ENCODE measurements at places on chromosomes 1 and 21.

- DNase-seq = no peak
Measured at GRCh38 chr1:220804202-220804586, 17.5 kb downstream of the MTARC1 start.

DNA sequence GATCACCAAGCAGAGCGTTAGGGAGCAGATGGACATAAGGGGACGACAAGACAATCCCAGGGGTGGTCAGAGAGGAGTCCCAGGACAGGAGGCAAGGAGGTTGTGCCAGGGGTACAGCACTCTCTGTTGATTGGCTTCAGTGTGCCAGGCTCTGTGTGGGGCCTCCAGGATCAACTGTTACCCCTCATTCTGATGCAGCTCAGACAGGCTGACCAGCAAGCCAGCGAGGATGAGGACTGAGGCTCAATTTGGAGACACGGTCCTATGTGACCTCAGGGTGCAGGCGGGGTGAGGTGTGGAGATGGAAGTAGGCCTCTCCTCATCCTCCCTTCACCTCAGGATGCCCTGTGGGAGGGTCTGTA lies 4.0 kb downstream of the HYI start:
- DNase-seq = no peak

DNA sequence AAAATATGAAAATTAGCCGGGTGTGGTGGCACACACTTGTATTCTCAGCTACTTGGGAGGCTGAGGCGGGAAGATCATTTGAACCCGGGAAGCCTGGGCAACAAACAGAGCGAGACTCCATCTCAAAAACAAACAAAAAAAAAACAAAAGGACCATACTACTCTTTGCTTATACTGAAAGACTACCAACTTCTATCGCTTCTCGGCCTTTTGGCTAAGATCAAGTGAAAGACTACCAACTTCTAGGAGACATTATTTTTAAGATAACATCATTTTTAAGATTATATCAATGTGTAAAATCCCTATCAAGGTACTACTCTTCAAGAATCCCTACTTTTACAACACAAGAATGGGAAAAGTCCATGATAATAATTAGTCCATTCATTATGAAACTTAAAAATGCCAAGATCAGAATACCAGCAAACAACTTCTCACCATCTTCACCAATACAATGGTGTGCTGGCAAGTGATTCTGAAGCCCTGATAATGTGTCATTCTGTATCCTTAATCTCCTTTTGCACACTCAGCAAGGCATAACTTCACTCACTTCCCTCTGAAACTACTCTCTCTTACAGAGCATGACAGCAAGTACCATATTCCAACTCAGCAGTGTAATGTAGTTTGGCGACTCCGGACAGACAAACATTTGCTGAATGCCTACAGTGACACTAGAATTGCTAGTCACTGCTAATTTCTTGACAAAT lies 1.7 kb downstream of the PTP4A2 start:
- no peak for DNase-seq

- DNase-seq = no peak
Measured at GRCh38 chr1:161768986-161769672, 3.0 kb downstream of the ATF6 start.

GRCh38 chr1:155202198-155202597 lies 5.5 kb downstream of the THBS3 start:
- no peak for DNase-seq

DNA sequence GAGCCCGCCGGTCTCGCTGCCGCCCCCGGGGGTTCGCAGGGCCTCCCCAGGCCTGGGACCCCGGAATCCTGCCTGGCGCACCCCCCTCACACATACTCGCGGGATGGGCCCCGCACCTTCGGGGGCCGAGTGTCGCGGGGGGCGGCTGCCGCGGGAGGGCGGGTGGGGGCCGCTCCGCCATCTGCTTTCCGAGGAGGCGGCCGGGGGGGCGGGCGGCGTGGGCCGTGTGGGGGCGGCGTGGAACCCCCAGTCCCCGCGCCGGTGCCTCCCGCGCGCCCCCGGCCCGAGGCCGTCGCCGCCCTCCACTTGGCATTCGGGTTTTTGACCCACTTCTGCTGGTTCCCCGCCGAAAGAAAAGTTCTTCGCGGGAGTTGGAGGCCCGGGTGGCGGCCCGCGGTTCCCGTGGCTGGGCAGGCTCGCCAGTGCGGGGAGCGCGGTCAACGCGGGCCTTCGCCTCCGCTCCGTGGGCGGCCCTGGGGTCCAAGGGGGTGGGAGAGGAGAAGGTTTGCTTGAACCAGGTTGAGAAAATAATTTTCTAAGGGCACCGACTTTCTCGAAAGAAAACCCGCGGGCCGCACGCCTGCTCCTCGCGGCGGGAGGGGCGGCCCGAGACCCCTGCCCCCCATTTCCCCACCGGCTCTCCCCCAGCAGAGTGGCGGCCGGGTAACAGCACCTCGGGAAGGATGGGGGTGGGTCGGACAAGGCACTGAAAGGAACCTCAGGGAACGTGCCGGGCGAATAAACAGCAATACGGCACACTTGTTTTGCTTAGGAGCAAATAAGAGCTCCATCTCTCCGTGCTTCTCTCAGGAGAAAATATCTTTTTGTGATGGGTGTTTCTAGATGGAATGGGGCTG lies 1.6 kb downstream of the PHF13 start:
- no peak for DNase-seq

DNA sequence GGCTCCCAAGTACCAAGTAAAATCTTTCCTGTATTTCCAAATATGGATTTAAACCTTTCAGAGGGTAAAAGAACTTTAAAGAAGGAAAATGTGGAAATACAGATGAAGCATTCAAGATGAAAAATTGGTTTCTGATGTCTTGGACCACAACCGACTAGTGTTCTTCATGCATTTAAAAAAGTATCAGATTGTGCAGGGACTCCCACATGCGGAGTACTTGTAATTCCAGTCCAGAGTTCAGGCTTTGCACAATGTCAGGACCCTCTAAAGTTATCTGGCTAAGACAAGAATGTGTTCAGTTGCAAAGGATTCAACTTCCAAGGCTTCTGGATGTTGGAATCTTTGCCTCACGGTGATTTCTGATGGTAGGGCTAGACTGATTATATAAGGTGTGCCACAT lies 66.7 kb downstream of the RGL1 start:
- no peak for DNase-seq

- peak; percentile 90 for DNase-seq
Measured at GRCh38 chr1:48853006-48853405, 76.3 kb upstream of the BEND5 start.

DNA sequence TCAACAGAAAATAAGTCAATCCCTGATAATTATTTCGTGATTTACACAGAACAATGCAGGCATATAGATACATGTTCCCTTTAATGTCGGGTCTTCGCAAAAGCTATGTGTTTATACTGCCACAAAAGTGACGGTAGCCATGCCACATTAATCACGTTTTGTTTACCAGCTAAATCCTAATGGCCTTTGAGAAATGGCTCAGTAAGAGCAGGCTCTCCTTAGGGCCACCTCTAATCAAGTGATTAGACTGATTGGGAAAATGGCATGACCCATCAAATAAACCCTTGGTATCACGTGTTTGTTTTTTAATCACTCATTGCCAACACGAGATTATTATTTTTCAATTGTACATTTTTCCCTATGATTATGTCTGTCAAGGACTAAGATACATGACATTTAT lies 102.0 kb upstream of the USP25 start:
- no peak for DNase-seq

- no peak for DNase-seq
Measured at GRCh38 chr1:228047183-228047466, 35.4 kb upstream of the ARF1 start.

- no peak for DNase-seq
Measured at GRCh38 chr1:88175120-88175630, 508.9 kb upstream of the PKN2 start.

DNA sequence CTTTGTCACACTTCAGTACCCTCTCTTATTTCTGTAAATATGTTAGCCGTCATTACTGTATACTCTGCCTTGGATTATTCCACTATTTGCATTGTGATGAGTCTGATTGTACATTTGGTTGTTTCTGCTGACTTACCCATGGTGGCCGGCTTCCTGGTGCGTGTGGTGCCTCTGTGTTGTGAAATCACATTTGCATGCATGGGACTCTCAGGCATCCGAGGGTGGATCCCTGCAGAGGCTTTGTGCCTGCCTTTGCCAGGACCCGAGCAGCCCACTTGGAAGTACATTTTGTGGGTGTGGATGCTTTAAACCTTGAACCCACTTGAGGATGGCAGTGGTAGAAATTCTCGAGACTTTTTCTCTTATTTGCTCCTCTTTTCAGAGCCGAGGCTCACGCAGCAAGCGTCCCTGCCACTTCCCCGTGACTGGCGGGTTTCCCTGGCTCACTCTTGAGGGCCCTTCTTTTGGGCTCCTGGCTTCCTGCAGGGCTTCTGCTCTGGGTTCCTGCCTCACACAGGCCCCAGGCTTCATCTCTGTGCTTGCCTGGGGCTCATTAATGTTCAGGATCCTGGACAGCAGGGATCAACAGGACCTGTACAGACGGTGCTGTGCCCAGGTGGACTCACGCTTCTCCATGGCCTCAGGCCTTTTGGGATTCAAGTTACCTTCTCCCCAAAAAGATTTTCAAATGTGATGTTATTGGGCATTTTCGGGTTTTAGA lies 36.6 kb downstream of the POFUT2 start:
- DNase-seq = no peak

All from stromal cell of bone marrow (primary cell).